ENCODE measurements at places on chromosomes 3 and 15. TPM values are rescaled to one million over a fixed set of nuclear protein-coding genes. Genes with fewer than 3 reads are reported as not detected.

SLC38A3 gene
- 7.9 TPM for total RNA-seq

SH2D7 gene
- not detected for total RNA-seq

MORF4L1 gene
- total RNA-seq: 330 TPM

OSTN gene
- 0.22 TPM for total RNA-seq

GOLGA6B gene
- not detected for total RNA-seq

GP5 gene
- 0.08 TPM for total RNA-seq

SPSB4 gene
- total RNA-seq: 6.9 TPM

EOMES gene
- total RNA-seq: 0.16 TPM

DCBLD2 gene
- total RNA-seq: 34.3 TPM

GOLGA8S gene
- total RNA-seq: 0.31 TPM

GASK1A gene
- total RNA-seq: 1.5 TPM

PPARG gene
- 12.3 TPM for total RNA-seq

PARP16 gene
- 5.2 TPM for total RNA-seq

FBXL2 gene
- 2.0 TPM for total RNA-seq
